ENCODE measurements at places on chromosomes 7 and 10. TPM values are rescaled to one million over a fixed set of nuclear protein-coding genes. Genes with fewer than 3 reads are reported as not detected.

DNA sequence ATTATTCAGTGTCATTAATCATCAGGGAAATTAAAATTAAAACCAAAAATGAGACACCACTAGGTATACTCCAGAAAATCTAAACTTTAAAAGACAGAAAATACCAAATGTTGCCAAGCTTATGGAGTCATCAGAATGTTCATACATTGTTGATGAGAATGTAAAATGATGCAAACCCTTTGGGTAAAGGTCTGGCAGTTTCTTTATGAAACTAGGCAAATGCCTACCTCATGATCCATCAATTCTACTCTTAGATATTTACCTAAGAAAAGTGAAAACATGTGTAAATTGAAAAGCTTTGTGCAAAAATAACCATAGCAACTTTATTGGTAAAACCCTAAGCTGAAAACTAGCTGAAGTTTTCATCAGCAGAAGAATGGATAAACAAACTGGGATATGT is 329.5 kb upstream of the MEOX2 start:
- DNase-seq, result no peak

DNA sequence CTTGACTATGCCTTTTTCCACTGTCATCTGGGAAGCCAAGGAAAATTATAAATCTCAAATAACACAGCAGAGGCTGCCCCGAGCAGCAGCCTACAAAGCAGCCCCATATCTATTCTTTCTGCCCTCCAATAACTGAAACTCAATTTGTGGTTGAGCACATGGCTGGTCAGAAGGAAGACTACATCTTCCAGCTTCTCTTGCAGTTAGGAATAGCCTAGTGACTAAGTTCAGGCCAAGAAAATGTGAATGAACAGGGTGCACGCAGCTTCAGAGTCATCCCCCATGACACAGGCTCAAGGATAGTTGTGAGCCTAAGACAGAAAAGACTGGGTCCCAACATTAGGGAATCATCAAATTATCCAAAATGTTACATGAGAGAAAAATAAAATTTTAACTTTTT is 42.3 kb downstream of the CHCHD3 start:
- no peak for DNase-seq

GPR22 gene
- 0.30 TPM for polyA plus RNA-seq

DNA sequence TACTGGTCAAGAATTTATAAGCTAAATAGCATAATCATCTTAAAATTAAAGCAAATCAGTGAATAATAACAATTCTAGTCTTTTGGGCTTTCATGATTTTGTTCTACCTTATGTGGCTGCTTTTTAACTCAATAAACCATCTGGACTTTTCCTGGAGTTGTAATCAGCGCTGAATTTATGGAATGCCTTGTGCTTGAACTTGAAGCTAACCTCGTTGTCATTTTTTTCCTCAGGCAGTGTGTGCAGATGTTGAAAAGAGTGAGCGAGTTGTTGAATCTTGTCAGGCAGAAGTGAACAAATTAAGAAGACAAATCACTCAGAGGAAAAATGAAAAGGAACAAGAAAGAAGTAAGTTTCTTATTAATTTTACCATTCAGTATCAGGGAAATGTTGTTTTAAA is 29.5 kb downstream of the ABRAXAS2 start:
- no peak for DNase-seq

DNA sequence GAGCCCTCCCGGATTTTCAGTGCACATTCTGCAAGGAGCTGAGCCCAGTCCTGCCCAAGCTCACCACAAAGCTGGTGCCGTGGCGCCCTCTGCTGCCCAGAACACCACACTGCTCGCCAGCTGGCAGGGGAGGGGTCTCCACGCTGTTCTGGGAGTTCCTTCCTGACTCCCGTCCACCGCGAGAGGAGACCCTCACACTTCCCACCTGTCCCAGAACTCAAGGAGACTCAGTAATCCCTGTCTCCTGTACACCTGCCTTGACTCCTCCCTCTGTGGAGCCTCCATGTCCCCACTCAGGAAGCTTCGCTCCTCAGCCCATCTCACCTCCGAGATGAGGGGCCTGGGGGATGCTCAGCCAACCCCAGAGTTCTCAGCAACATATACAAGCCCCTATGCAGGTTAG is 11.3 kb downstream of the C10orf105 start:
- DNase-seq, result no peak

DNA sequence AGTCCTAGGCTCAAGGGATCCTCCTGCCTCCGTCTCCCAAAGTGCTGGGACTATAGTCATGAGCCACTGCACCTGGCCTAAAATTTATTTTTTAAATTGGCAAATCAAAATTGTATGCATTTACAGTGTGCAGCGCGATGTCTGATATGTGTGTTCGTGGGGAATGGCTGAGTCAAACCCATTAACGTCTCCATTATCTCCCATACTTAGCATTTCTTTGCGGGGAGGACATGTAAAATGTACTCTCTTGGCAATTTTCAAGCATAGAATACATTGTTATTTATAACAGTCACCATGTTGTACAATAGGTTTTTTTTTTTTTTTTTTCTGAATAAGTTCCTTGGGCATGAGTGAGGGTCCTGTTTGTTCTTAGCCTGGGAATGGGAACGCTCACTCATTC is 3.8 kb downstream of the TMEM184A start:
- no peak for DNase-seq

SFR1 gene
- polyA plus RNA-seq, result 11.1 TPM

DNA sequence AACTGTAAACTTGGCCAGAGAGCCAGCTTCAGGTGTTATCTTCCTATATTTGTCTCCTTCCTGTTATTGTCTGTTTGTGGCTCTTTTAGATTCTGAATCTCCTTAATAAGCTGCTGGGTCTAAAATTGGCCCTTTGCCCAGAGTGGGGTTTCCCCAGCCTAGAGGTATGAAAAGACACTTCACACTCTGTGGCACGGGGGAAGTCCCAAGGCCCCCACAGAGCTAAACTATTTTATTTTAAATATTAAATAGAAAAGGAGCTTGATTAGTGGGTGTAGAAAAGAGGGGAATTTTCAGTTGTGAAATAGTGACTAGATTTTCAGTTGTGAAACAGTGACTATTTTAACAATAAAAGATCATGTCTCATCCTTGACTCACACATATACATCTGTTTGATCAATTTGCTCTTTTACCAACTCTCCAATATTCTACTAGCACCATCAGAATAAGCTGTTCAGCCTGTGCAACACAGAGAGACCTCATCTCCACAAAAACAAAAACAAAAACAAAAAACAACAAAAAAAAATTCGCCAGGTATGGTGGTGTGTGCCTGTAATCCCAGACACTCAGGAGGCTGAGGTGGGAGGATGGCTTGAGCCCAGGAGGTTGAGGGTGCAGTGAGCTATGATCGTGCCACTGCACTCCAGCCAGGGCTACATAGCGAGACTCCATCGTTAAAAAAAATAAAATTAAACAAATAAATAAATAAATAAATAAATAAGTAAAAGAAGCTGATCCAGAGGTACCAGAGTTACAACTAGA is 24.9 kb upstream of the ADO start:
- no peak for DNase-seq

GRCh38 chr10:35872671-35873070 is 230.6 kb upstream of the FZD8 start:
- DNase-seq, result no peak

GATA3 gene
- 90.0 TPM for polyA plus RNA-seq

- DNase-seq, result no peak
These were observed 292.5 kb upstream of the SEMA3C start for GRCh38 chr7:81211204-81211933.

GRCh38 chr7:120254845-120255244 is 18.1 kb upstream of the KCND2 start:
- no peak for DNase-seq

HTR7 gene
- polyA plus RNA-seq, result 0.54 TPM

- no peak for DNase-seq
These were observed 326.2 kb downstream of the RNLS start for GRCh38 chr10:88256886-88257285.

DNA sequence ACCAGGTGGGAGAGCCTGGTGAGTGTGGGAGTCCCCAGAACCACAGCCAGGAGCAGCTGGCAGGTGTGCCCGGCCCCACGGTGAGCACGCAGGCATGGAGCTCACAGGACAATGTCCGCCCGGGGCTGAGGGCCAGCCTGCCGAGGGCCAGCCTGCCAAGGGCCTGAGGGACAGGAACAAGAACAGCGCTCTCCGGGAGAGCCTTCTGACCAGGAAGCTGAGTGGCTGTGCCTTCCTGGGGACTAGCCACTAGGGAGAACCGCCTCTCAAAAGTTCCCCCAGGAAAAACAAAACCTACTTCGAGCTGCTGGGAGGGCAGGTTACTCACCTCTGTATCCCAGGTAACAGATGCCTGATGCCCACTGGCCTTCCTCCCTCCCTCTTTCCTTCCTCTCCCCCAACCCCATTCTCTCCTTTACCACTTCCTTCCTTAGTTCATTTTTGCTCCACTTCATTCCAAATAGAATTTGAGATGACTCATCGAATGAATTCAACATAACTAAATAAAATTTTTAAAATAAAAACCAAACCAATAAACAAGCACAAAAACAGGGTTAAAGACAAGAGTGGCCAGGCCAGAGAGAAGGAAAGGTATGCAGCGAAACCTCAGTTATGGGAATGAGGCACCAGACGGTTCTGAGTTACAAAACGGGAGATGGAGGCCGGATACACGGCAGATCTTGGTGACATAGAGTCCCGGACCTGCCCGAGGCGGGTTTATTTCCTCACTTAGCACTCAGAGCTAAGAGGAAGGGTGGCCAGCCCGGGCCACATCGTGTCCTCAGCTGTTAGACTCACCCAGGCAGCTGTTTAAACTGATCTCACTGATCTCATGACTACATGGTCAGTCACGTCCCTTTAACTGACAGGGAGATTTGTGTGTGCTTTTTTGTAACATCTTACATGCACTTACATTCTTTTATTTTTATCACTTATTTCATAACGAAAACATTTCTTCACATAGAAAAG is 128.5 kb downstream of the TNS3 start:
- DNase-seq, result no peak

DNA sequence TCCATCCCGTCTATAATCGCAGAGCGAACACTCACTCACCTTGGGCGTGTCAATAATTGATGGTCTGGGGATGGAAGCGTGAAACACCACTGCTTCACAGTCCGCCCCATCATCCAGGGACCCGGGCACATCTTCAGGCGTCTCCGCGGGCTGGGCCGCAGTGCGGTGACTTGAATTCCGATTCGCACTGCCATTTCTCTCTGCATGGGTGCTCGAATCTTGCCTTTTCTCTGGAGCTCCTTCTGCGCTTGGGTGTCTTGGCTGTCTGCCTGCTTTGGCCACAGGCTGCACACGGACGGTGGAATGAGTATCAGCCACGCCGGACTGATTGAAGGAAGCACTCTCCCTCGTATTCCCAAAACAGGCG is 500 bp downstream of the FAM107B start:
- DNase-seq, result no peak

GRCh38 chr10:1268831-1269230 is 212.6 kb downstream of the WDR37 start:
- DNase-seq, result no peak

- no peak for DNase-seq
These were observed 238.3 kb upstream of the NFE2L3 start for GRCh38 chr7:25913598-25914224.

HTR5A gene
- not detected for polyA plus RNA-seq
